ENCODE measurements at places on chromosomes 13 and 19.
A peak's percentile ranks its signal among the peaks of the same experiment; 100 is the strongest.

DNA sequence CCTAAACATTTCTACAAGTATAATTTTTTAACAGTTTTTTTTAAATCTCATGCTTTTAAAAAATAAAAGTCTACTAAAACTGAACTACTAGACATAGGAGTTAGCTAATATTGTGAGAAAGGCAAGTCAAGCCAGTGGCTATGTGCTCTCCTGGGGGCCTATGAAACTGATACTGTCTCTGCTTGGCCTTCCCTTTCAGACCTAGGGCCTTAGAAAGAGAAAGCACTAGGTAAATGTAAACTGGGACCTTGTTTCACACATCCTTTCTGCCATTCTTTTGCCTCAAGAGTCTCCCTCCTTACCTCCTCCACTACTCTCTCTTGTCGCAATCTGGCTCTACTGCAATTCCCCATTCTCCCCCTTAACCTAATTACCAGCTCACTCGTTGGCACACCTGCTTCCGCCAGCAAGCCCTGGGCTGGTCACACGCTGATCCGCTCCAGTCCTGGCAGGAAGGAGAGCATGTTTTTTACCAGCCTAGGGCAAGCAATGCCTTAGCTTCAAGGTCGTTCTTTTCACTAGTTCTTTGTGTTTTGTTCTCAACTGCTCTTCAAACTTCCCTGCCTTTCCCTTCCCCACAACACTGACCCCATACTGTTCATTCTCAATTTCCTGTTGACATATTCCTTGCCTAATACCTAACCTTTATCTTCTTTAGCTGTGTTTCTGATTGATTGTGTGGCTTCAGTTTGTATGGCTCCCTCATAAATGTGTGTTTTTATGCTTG is 23.1 kb downstream of the TBC1D4 start:
- no peak for DNase-seq

- no peak for DNase-seq
Observed at GRCh38 chr13:74062933-74063332, 71.3 kb downstream of the KLF12 start.

DNA sequence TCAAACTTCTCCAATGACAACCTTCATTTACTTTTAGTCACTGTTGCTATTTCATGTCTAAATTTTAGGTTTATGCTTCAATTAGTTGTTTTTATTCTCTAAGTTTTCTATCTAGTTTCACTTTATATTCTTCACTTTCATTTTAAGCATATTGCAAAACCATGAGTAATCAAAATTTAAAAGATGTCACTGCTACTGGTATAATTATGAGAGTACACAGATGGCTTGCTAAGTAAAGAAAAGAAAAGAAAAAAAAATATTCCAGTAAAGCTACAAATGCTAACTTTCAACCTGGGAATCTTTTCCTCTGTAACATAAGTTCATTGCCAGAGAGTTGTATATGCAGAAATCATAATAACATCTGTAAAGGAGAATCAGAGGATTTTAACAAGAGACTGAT is 1624.7 kb downstream of the PCDH9 start:
- DNase-seq, result no peak

DNA sequence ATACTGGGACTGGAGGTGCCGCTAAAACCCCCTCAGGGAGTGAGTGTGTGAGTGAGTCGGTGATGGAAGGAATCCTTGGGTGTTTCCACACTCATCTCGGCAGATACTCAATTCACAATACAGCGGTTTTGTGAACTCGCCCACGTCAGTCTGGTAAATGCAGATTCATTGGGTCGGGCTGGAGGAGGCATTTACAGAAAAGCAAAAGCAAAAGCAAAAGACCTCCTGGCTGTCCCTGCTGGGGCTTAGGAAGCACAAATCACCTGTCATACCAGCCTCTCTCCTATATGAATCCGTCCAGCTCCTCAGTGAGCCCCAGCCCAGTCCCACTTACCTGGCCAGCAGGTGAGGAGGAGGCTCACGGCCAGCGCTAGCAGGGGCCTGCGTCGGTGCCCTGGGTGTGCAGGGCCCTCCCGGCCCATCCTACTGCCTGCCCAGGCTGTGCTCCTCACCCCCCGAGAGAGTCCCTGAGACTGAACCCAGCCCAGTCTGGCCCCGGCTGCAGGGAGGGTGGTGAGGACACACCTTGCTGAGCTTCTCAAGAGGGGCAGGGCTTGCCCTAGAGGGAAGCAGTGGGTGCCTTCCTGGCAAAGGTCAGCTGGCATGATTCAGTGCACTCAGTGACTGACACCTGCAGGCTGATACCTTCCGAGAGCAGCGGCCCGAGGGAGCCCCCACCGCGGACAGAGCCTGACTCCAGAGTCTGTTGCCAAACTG is at the start of gene MUC16:
MUC16 (minus strand) TSS at position 475 of the 717 bp plus-strand sequence.
- no peak for DNase-seq

DNA sequence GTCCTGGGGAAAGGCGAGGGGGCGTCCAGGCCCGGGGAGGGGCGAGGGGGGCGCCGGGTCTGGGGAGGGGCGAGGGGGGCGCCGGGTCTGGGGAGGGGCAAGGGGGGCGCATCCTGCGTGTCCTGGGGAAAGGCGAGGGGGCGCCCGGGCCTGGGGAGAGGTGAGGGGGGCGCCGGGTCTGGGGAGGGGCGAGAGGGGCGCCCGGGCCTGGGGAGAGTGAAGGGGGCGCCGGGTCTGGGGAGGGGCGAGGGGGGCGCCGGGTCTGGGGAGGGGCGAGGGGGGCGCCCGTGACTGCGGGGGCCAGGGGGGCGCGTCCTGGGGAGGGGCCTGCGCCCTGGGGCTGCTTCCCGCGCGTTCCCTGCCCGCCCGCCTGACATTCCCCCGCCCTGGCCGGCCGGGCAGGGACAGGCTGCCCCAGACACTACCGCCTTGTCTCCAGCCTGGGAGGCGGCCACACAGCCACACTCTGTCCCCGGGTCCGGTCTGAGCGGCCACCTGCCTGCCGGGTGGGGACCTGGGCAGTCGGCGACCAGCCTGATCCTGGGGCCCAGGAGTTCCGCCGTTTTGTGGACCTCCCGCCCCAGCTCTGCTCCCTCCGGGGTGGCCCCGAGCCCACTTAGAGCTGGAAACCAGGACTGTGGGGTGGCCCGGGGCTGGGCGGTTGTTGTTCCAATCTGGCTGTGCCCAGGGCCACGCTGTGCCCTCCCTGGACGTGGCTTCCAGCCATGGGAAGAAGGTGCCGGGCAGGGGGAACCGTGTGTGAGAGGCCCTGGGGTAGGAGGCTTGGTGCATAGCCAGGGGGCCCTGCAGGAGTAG is 11.8 kb downstream of the PALM start:
- DNase-seq, result no peak

DNA sequence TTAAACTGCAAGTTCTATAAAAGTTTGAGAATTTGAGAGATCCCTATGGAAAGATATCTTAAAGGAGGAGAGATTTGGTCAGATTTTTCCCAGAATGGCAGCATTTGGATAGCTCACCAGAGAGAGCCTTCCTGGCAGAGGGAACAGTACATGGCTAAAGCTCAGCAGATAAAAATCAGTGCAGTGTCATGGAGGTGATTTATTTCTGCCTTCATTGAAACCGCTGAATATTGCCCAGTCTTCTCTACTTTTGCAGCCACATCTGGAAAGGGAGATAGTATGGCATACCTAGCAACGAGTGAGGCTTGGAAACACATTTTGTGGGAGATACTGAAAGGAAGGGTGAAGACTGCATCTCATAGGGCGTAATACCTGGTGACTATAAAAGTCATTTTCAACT is 155.2 kb downstream of the RFC3 start:
- no peak for DNase-seq

DNA sequence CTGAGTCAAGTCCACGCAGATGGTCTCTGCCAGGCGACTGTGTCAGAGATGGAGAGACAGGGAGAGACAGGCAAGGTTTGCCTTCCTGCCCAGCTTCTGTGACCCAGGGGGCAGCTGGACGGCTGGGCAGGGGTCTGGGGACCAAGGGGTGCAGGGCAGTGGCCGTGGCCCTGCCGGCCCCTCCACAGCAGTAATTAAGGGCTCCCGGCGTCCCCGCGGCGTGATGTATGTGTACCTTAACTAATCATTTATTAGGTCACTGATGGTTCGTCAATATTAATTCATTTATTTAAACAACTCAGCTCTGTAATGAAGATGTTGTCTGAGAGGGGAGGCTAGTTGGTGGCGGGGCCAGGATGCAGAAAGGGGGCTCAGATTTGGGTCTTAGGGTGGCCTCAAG is 28.6 kb upstream of the TCF3 start:
- no peak for DNase-seq

- DNase-seq, result no peak
Observed at GRCh38 chr19:16441661-16442162, 30.1 kb downstream of the EPS15L1 start.

DNA sequence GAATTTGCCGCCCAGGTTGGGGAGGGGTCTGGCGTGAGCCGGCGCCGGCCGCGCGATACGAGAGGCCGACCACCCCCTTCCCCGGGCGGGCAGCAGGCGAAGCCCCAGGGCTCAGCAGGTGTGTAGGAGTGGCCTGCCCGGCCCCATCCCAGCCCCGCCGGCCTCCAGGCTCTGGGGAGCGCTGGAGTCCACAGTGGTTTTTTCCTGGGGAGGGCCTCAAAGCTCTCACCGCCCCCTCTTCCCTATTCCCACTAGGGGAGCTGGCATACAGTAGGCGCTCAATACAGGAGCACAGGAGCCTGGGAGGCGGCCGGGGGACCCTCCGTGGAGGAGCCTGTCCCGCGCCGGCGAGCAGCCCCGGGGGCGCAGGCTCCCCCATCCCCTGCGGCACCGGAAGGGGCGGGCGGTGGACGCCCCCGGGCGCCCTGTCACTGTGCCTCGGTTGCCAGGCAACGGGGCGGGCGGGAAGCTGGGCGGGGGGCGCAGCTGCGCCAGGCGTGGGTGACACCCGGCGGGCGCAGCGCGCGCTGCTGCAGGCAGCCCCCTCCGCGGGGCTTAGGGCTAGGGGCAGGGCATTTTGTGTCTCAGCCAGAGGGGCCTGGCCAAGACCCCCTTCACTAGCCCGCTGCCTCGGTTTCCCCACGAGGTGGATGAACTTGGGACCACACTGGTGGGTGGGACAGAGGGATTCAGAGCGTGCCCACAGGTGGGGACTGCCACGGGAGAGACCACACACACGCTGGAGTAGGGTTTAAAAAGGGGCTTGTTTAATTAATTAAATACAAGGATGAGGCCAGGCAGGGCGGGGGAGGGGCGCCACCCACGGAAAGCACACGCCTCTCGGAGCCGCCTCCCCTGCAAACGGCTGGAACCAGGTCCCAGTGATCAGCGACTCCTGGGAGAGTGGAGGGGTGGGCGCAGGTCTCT is 3.6 kb upstream of the REXO1 start:
- peak; percentile 43 for DNase-seq

DNA sequence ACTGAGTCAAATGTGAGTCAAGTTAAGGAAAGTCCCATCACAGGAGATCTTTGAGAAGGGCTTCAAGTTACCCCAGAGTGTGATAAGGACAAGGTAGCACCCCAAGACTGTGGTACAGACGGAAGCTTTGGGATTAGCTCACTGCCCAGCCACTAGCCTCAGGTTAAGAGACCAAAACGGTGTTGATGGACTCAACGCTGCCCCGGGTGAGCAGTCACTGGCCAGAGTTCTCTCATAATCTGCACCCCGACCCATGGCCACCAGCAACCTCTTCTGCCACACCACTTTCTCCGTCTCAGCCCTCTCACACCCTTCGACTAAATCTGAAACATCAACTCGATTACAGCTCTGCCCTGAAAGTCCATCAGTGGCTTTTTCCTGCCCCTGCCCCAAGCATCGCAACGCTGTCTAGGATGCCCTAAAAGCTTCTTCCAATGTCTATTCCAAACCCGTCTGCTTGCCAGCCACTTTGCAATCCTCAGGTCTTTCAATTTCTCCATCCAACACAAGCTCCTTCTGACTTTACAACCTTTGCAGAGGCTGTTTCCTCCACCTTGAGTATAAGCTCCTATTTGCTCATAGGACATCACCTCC is 5.6 kb downstream of the HNRNPL start:
- DNase-seq, result no peak

GRCh38 chr19:37698216-37698615 is 21.3 kb downstream of the ZNF607 start:
- no peak for DNase-seq

DNA sequence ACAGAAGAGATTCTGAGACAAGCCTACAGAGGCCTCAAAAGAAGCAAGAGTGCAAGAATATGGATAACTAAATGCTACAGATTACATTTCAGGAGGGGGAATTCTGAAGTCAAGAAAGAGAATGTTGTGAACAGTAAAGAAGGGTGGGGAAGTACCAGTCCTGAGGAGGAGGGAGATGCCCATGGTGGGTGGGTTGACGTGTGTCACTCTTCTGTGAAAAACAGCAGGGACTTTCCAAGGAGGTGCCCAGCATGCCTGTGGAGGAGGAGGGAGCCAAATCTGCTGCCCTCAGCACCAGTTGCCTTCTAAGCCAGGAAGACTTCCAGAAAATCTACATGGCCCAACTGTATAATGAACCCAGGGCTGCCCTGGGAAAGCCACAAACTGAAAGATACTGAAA is 87.7 kb downstream of the SGCG start:
- no peak for DNase-seq

- no peak for DNase-seq
Observed at GRCh38 chr19:42280815-42281145, 11.7 kb downstream of the CIC start.

- DNase-seq, result no peak
Observed at GRCh38 chr13:31987535-31988170, 43.9 kb upstream of the FRY start.

DNA sequence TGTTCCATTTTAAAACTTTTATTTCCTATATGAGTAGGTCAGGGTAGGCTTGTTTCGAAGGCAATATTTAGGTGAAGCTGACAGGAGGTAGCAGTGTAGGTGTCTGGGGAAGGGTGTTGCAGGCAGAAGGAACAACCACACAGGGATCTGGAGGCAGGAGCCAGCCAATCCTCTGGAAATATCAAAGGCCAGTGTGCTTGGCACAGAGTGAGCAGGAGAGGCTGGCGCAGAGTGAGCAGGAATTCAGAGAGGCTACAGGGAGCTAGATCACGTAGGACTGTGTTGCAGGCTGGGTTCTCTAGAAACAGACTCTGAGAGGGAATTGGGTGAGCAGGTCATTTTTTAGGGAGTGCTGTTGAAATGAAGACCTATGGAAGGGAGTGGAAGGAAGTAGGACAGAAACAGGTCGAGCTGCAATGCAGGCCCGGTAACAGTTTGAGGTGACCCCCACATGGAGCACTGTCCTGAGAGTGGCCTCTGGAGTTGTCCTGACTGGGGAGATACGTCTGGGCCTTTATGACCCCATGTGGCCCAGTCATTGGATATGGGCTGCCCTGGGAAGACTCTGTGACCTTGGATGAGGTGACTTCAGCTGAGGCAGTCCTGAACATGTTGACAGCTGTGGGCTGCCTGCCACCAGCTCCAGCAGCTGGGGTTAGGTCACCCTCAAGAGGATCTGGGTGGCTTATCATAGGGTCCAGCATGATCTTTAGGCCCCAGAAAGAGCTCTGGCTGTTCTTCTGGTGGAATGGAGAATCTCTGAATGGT is 51.7 kb downstream of the ERCC5 start:
- no peak for DNase-seq

- no peak for DNase-seq
Observed at GRCh38 chr19:51166846-51167490, 24.9 kb downstream of the SIGLEC7 start.

All from activated T-helper 1 cell treated with anti-CD3 and anti-CD28 coated beads, Interleukin-2, amount 50 U/mL, for 16 hours (primary cell).